NCI-H1417 treated with DMSO at 0.1 percent for 48 hours (cell line): ENCODE measurements at places on chromosomes 6 and 20.

DNA sequence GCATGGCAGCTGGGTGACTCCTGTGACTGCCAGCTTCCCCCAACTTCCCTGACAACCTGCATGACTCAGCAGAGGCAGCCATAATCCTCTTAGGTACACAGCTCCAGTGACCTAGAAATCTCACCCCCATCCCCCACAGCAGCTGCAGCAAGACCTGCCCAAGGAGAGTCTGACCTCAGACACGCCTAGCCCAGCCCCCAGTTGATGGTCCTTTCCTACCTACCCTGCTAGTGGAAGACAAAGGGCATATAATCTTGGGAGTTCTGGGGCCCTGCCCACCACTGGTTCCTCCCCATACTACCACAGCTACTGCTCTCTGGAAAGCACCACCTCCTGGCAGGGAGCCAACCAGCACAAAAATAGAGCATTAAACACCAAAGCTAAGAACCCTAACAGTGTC, 90.2 kb downstream of the F13A1 start:
- no peak for DNase-seq

- no peak for DNase-seq
Measured at GRCh38 chr6:15621203-15622044, 41.4 kb downstream of the DTNBP1 start.

DNA sequence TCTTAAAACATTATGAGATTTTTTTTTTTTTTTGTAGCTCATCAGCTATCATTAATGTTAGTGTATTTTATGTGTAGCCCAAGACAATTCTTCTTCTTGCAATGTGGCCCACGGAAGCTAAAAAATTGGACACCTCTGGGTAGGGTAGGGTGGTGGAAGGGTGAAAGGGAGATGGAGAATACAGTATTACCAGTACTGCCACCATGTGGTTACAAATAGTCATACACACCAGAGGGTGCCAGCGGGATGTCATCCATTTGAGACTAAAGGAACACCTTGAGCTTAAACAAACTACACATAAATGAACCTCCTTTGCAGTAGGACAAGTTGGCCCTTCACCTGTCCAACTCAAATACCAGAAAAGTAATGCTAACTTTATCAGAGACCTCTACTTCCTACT, 601.9 kb downstream of the HTR1B start:
- no peak for DNase-seq

- no peak for DNase-seq
Measured at GRCh38 chr6:53673162-53673727, 7.7 kb upstream of the KLHL31 start.

GRCh38 chr6:85945459-85946185, 302.9 kb upstream of the SYNCRIP start:
- DNase-seq: no peak

- no peak for DNase-seq
Measured at GRCh38 chr6:15352845-15353244, 107.0 kb downstream of the JARID2 start.

DNA sequence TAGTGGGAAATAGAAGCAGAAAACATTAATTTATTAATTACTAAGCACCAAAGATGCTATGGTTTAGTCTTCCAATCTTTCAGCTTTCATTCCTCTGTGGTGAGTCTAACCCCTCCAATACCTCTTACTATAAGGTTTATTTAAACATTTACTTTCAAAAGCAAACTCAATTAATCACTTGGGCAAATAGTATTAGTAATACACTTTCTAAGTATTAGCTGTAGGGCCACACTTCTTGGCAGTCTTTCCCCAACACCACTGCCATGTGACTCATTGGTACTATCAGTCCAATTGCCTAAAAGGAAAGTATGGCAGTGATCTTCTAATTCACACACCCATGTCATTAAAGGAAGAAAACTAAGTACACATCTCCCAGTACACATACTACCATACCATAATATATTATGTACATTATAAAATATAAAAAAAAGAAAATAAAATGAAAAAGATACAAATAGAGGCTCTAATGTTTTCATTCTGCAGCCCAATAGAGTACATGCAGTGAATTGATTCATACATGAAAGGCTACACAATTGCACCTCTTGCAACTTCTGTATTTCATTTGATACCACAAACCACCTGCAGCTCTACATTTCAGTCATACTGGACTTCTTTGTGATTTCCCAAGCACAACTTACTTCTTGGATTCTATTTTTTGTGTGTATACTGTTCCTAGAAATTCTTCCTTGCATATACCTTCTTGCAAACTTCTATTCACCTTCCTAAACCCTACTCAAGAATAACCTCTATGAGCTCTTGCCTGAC, 218.6 kb downstream of the PKHD1 start:
- no peak for DNase-seq

DNA sequence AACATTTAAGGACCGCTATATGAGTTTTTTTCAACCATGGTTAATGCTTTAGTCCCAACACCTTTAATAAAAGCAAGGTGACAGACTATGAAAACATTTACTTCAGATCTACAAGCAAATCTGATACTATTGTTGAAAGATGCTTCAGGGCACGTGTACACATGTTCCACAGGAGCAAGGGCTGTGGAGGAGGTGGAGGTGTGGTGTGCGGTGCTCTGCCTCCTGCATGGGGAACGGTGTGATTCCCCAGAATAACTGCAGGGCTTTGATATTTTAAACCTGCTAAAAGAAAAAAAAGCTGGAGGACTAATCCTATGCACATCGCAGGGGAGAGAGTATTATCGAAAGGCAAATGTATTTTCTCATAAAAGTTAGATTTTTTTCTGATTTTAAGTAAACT, 188.1 kb upstream of the CEP162 start:
- no peak for DNase-seq

DNA sequence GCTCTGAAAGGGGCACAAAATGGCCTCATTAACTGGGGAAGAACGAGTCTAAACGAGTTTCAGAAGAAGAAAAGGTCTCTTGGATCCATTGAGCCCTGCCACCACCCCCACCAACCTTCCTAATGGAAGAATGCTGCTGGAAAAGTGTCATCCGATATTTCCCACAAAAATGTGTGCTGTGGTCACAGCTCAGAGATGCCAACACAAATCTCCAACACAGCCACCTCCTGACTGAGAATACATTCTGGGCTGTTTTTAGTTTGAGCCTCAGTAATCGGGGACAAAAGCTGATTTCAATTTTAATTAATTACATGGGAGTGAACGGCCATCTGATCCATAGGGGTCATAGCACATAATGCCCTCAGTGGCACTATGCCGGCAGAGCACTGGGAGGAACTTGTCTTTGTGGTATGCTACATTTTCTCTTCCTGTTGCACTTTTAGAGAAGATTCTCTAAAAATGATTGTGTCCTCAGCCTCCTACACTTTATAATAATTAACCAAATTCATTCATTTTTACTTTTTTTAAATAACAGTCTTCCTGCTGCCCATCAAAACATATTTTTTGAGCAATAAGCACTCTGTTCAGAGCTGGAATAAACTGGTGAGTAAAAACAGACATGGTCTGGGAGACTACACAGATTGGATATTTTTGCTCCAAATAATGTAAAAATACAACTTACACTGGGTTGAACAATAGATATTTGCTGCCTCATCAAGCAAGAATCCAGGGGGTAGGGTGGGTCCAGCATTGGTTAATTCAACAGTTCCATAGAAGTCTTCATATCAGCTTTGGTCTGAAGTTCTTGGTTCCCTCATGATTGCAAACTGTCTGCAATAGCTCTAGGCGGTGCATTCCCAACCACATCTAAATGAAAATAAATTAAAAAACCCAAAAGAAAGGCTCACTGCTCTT, 143.6 kb upstream of the TMEM170B start:
- DNase-seq: no peak

GRCh38 chr6:78962448-78962847, 95.1 kb downstream of the IRAK1BP1 start:
- no peak for DNase-seq

DNA sequence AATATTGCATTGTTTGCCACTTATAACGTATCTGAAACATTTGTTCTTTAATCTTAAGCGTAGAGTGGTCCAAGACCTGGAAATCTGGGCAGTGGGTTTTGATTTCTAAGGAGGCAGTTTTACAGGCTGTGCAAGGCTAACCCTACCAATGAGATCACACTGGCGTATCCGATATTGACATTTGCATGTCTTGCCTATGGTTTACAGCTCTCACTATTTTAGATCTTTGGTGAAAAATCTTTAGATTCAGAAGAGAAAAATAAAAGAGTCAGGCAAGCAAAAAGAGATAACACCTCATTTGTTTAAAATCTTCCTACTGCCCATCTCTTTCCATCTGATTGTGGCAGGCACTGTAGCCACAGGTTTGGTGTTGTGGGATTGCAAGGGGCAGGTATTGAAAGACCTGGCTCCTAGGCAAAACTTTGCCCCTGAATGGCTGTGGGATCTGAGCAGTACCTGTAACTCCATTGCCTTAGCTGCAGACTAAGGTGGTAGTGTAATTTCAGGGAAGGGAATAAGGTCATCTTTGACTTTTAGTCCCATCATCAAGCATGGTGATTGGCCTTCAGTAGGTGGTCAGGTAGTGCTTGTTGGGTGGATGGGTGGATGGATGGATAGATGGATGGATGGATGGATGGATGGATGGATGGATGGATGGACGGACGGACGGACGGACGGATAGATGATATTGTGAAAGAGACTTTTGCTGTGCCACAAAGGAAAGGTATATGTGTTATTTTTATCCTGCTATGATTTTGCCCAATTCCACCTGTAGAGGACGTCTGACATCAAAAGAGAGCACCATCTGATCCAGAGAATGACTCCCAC, 1.9 kb downstream of the TNFAIP3 start:
- no peak for DNase-seq

DNA sequence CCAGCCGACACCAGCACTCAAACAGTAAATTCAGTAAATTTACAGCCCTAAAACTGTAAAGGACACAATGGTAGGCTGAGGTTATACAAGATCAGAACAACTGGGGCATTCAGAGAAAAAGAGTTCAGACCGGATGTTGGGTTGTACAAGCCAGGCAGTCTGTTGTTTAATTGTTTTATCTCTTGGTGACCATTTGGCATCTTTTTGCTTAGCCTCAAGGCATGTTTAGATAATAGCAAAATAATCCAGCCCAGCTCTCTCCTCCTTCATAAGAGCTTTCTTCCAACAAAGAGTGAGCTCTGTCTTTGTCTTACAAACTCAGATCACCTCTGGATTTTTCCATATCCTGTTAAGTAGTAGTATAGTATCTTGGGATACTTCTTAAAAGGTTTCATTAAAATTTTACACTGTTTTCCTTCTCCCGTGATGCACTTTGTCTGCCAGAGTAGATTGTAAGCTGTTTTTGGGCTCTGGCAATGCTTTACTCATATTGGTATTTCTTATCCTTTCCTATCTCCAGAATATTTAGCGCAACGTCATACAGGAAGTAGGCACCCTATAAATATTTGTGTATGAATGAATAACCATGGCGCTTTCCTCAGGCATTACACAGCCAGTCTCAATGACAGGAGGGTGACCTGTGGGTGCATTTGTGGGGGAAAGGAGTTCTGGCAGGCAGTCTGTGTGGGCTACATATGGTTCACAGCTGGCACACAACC, 35.6 kb upstream of the TRAM2 start:
- DNase-seq: no peak

DNA sequence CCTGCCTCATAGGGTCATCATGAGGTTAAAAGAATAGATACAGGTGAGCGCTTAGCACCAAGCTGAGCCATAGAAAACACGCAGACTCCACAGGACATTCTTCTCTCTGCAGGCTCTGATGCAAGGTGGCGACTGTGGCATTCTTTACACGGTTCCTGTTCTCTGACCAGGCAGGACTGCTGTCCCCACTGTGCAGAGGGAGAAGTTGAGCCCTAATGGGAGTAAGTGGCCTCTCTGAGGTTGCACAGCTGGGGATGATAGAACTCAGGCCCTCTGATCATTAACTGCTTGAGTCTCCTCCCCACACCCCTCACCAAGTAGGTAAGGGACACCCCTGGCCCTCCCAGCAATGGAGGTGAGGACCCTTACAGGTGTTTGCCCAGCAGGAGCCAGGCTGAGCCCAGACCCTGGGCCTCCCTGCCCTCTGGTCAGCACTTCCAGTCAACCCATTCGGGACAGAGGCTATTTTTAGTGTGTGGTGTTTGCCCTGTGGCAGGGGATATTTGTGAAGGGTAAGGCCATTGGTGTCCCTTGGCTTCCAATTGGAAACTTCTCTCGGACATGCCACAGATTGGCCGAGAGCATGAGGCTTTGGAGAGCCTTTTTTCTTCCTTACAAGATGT, 116.8 kb downstream of the VEGFA start:
- no peak for DNase-seq

GRCh38 chr20:64116541-64117431, 9.4 kb upstream of the NPBWR2 start:
- DNase-seq: no peak

GRCh38 chr6:31871046-31871659, 7.6 kb downstream of the SLC44A4 start:
- no peak for DNase-seq

GRCh38 chr6:104995989-104996617, 39.2 kb downstream of the LIN28B start:
- DNase-seq: no peak

DNA sequence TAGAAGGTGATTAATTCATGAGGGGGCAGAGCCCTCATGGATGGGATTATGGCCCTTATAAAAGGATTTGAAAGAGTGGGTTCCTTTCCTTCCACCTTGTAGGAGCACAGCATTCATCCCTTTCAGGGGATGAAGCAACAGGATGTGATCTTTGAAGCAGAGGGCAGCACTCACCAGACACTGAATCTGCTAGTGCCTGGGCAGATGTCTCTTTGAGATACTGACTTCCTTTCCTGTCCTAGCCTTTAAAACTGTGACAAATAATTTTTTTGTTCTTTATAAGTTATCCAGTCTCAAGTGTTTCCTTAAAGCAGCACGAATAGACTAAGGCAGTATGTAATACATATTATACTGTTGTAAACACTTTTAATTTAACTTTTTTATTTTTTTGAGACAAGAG, 538.6 kb upstream of the RNF217 start:
- DNase-seq: no peak

DNA sequence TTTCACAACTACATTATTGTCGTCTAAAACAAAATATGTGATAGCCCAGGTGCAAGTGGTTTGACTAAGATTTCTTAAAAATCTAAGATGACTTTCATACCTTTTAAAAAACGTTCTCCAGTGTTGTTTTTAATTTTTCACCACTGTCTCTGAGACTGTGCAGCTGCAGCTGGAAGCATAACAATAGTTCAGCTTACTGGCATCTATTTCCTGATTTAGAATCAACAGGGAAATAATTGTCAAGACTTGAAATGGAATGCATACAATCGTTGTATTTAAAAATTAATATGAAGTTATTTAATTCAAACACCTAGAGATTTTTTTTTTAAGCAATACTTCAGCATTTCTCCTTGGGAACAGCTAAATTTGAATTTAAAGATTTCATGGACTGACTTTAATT, 982.0 kb upstream of the EPHA7 start:
- DNase-seq: no peak
